ENCODE measurements at places on chromosomes 13 and 19.

GRCh38 chr19:5144545-5145179, 175.7 kb downstream of the KDM4B start:
- DNase-seq: no peak

- DNase-seq: no peak
These were observed 2.4 kb upstream of the PRR12 start for GRCh38 chr19:49588365-49589122.

DNA sequence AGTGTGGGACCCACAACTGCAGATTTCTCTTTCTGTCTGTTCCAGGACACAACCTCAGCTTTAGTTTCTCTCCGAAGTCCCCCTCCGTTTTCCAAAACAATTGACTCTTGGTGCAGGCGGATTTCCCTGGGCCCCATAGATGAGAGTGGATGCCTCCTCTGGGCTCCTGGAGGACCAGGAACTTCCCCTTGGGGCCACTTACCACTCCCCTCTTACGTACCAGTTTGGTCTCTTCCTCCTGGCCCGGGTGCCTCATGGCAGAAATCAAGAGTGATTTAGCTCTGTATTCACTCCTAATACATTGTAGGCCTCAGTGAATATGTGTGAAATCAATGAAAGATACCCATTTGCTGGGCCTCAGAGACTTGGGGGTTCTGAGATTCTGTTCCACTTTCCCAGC, 34.4 kb downstream of the PPP2R1A start:
- DNase-seq: no peak

DNA sequence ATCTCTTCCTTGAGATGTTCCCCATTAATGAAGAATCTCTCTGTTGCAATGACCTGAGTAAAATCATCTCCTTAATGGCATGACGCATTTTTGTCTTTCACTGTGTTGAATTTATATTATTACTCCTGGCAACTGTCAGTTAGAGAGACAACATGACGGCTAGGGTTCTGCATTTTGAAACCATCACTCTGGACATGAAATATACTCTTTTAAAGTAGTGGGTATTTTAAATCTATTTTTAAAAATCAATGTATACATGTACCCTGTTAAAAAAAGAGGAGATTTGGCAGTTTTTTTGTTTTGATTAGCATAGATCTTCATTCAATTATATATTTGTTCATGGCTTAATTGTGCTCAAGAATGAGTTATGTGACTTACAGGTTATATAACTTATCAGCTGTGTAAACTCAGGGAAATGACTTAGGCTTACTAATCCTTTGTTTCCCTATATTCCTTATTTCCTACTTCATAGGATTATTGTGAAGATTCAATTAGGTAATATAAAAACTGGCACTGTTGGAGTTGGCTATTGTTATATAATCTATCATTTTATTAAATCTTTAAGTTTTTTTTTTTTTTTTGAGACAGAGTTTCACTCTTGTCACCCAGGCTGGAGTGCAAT, 632.0 kb upstream of the SPRY2 start:
- DNase-seq: no peak

DNA sequence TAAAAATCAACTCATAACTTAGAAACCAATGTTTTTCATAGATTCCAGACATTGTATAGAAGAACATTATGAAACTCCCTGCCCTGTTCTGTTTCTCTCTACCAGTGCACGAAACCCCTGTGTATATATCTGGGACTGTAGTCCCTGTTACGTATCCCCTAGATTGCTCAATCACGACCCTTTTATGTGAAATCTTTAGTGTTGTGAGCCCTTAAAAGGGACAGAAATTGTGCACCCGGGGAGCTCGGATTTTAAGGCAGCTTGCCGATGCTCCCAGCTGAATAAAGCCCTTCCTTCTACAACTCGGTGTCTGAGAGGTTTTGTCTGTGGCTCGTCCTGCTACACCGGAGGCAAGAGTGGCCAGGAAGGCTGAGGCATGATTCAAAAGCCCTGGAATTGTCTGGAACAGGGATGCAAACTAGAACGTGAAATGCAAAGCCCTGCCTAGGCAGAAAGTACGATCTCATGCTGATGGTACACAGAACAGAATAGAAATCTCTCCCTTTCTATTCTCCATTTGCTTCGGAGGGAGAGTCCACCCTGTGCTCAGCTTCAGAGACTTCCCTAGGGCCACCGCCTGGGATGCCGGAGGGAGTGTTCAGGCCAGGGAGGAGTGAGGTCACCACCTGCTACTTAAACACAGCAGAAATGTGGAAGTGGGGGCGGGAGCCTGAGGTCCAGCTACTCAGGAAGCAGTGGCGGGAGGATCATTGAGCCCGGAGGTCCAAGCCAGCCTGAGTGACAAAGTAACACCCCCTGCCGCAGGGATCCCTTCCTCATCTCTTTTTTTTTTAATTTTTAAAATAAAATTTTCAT, 758 bp upstream of the ZNF888 start:
- DNase-seq: peak; percentile 44

DNA sequence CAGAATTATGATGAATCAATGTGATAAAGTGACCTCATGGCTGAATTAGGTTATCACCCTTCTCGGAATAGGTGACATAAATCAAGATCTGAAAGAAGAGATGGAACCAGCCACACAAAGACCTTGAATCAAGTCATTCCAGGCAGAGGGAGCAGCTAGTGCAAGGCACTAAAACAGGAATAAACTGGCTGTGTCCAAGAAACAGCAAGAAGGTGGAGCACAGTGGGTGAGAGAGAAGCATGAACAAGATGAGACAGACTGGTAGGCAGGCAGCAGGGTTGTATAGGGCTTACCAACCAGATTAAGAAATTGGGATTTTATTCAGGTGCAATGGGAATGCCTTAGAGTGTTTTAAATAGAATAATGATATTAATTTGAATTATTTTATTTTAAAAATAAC, 470.3 kb downstream of the PCDH20 start:
- DNase-seq: no peak

- no peak for DNase-seq
These were observed 6.8 kb downstream of the HSPH1 start for GRCh38 chr13:31154939-31155338.

GRCh38 chr13:22000191-22000590, 329.3 kb downstream of the FGF9 start:
- DNase-seq: no peak

DNA sequence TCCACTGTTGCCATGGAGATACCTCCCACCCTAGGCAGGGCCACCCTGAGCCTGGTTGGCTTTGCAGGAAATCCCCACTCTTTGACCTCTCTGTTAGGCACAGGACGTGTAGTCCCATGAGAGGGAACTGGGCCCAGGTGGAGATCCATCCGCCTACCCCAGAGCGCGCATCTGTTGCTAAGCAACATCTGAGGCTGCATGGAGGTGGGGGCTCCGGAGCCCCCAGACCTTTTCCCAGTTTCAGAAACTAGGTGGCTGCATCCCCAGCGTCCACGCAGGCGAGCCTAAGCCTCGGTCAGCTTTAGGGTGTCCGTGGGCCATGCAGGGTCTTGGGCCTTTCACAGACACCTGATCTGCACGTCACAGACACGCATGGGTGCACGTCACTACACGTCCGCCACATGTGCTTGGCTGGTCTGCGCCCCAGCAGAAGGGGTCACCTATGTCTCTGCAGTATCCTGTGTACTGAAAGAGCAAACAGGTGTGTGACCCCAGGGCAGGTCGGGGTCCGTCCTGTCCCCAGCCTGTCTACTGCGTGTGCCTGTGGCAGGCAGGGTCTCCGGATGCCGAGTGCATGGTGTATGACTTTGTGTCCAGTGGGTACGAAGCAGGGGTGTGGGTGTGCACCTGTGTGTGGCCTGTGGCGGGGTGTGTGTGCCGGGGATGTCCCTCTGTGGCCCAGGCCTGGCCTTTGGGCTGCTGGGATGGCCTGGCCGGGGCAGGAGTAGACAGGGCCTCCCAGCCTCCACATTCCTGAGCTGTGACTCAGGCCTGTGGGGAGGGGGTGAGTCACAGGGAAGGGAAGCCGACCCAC, 4.1 kb upstream of the CIRBP start:
- peak; percentile 88 for DNase-seq

DNA sequence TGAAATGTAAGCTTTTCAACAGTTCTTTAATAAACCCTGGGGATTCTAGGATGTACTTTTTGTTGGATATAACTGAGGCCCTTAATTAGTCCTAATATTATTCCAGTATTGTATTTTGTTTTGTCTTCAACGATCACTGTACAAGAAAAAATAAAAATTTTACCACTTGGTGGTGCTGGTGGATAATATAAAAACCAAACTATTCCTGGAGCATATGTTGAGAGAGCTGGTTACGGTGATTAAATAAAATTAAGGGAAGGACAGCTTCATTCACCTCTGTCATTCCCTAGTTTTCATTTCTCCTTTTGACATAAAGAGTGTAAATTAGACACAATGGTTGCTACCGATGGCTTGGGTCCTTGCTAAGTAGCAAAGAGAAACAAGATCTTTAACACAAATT, 598.6 kb upstream of the PCDH20 start:
- peak; percentile 25 for DNase-seq

GRCh38 chr13:113176280-113176679, 17.8 kb downstream of the PROZ start:
- no peak for DNase-seq

DNA sequence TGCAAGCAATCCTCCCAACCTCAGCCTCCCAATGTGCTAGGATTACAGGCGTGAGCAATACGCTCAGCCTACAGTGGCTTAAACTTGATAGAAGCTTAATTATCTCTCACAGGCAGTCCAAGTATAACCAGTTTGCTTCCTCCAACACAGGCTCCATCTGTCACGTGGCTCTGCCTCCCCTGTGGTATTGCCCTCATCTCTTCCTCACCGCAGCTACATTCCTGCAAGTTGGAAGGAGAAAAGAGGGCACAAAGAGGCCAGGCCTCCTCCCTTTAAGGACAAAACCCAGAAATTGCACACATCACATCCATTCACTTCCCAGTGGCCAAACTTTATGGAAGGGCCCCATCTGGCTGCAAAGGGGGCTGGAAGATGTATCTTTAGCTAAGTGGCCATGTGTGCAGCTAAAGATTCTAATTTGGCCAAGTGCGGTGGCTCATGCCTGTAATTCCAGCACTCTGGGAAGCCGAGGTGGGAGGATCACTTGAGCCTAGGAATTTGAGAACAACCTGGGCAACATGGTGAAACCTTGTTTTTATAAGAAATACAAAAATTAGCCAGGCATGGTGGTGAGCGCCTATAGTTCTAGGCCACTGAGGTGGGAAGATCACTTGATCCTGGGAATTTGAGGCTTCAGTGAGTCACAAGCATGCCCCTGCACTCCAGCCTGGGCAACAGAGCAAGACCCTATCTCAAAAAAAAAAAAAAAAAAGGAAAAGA, 3.1 kb upstream of the SDHAF1 start:
- DNase-seq: no peak

GRCh38 chr19:18657590-18658365, 20.9 kb downstream of the KLHL26 start:
- no peak for DNase-seq

DNA sequence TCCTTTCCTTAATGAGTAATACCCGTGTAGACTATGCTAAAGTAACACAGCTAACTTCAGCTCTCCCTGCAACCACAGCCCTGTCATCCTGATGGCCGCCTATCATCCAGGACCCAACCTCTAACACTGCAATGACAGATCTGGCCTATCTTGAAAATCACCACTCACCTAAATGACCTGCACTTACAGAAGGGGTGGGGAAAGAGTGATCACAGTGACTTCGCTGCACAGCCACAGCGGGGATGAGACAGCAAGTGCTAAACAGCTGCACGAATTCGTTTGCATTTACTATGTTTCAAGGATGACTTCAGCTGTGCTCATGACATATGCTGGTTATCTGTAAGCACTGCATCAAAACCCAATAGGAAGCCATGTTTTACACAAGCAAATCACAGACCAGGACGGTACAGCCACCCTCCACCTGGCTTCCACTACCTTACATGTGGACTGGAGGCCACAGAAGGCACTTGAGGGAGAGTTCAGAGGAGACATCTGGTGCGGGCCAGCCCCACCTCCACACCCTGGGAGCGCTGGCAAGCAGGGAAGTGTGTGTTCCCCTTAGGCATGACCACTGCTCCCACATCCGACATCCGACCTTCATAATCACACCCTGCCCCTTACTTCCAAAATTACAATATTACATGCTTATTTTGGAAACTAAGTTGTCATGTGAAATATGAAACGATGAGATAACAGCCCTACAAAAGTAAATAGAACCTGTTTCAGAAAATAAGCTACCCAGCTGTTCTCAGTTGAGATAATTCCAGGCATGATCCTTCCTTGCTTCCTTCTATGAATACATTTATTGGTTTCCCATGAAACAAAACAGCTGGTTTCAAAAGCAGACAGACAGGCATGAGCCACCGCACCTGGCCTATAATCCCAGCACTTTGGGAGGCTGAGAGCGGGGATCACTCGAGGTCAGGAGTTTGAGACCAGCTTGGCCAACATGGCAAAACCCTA, 95.7 kb downstream of the STK24 start:
- DNase-seq: no peak

DNA sequence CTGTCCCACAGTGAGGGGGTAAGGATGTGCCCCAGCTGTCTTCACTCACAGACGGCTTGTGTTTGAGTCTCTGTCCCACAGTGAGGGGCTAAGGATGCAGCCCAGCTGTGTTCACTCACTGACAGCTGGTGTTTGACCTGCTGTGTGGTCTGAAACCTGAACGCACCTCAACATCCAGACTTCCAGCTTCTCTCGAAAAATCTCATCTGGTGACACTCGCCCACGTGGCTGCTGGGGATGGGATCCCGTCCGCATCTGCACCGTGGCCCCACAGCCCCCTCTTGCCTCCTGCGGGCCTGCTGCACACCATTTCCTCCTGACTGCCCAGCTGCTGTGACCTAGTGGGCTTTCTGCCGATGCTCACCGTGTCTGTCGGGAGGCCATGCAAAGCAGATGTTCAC, 27.3 kb downstream of the CHAF1A start:
- DNase-seq: no peak

- DNase-seq: no peak
These were observed 265.3 kb downstream of the NALCN start for GRCh38 chr13:101150998-101151397.

- DNase-seq: no peak
These were observed 177.8 kb downstream of the PAN3 start for GRCh38 chr13:28316129-28316528.

DNA sequence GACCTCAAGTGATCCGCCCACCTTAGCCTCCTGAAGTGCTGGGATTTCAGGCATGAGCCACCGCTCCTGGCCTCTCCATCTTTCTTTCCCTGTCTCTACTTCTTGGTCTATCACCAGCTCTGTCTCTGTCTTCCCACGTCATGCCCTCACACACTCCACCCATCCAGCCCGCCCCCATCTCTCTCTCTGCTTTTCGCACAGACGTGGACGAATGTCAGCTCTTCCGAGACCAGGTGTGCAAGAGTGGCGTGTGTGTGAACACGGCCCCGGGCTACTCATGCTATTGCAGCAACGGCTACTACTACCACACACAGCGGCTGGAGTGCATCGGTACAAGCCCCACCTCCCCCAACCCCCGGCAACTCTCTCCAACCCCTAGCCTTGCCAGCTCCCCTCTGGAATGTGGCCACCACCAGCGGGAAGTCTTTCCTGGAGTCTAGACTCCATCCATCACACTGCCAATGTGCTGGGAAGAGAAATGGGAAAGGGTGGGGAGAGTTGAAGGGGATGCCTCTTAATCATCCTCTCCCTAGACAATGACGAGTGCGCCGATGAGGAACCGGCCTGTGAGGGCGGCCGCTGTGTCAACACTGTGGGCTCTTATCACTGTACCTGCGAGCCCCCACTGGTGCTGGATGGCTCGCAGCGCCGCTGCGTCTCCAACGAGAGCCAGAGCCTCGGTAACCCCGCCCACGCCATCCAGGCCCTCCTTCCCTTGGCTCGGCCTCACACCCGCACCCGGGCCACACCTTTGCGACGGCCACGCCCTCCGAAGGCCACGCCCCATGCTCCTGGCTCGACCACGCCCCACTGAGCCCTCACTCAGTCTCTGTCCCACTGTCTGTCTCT, 22.5 kb downstream of the LTBP4 start:
- DNase-seq: peak; percentile 86

GRCh38 chr13:108897955-108898354, 268.5 kb downstream of the MYO16 start:
- no peak for DNase-seq

Data from epithelial cell of esophagus (primary cell).